Stimulated activated naive CD8-positive, alpha-beta T cell treated with anti-CD3 and anti-CD28 coated beads, Interleukin-15, amount 100 ng/mL, for 72 hours (primary cell): ENCODE measurements at places on chromosomes 7 and 10.

DNA sequence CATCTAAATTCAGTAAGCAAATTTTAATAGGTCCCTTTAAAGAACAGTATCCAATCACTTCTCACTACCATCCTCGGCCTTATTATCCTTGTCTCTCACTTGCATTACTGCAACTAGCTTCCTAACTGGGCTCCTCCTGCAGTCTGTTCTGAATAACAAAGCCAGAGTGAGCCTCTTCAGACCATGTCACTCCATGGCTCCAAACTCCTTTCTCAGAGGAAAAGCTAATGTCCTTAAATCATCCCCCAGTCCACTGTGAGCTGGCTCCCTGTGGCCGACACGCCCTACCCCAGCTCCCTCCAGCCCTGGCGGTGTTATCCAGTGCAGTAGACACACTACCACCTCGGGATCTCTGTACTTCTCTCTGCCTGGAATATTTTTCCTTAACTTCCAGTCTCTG lies 80.0 kb downstream of the EPC1 start:
- DNase-seq, result no peak

DNA sequence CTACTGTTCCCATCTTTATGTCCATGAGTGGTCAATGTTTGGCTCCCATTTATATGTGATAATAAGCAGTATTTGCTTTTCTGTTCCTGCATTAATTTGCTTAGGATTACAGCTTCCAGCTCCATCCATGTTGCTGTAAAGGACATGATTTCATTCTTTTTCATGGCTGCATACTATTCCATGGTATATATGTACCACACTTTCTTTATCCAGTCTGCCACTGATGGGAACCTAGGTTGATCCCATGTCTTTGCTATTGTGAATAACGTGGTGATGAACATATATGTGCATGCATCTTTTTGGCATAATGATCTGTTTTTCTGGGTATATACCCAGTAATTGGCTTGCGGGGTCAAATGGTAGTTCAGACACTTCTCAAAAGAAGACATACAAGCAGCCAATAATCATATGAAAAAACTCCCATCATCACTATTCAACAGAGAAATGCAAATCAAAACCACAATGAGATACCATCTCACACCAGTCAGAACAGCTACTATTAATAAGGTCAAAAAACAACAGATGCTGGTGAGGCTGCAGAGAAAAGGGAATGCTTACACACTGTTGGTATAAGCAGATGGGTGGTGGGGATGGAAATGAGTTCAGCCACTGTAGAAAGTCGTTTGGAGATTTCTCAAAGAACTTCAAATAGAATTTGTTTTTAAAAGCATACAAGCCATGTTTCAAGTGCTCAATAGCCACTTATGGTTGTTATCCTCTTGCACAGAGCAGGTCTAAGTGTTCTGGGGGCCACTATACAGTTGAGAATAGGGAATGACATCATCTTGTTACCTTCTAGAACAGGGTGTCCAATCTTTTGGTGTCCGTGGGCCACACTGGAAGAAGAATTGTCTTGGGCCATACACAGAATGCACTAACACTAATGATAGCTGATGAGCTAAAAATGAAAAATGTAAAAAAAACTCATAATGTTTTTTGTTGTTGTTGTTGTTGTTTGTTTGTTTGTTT lies 23.2 kb upstream of the SDK1 start:
- no peak for DNase-seq

DNA sequence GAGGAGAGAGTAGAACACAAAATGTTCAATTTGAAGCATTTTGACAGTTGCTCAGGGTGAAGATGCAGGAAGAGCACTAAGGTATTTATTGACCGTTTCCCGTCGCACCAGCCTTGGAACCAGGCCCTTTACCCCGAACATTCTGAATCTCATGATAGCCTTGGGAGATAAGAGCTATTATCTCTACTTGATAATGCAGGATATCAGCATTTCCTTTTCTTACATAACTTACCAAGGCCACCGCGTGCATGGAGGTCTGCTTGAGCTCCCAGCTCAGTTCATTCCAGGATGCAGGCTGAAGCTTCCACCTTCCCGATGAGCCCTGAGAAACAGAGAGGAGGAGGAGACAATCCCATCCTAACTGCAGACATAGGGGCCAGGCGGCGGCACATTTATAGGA lies 324.2 kb upstream of the COBL start:
- no peak for DNase-seq

- no peak for DNase-seq
These were observed 47.9 kb upstream of the NPFFR1 start for GRCh38 chr10:70331486-70332268.

- DNase-seq, result no peak
These were observed 14.3 kb downstream of the HKDC1 start for GRCh38 chr10:69234447-69234846.

DNA sequence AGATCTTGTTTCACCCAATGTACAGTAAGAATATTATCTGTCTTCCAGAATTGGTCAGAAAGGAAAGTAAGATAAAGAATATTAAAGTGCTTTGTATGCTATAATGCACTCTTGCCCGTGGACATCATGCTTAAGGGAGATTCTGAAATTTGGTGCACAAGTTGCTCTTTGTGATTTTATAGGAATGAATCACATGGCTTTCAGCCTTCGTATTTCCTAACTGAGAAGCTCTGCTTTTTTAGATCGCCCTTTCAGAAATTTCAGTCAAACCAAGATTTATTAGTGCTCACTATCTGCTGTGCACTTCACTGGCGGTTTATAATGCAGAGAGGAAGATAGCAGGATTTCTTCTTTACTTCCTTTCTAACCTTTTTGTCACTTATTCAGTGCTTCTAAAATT lies 1248.5 kb upstream of the LRRN3 start:
- DNase-seq, result no peak

GRCh38 chr10:25954851-25955250 lies 20.8 kb downstream of the MYO3A start:
- no peak for DNase-seq

- no peak for DNase-seq
These were observed 243.9 kb downstream of the ZMYND11 start for GRCh38 chr10:378930-379704.

DNA sequence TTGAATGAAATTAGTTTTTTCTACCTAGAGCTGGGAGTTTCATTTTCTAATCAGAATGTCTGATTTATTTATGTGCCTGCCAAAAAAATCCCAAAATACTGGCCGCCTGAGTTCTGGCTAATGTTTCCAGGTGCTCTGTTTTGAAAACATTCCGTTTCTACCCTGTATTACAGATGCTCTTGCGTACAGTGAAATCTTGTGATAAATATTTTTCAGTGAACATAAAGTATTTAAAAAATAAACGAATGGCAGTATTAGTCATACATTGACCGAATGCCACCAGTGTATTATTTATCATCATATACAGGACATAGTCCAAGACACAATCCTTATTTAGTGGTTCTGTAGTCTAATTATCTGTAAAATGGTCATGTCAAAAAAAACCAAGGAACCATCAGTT lies 102.8 kb downstream of the KAT6B start:
- no peak for DNase-seq

DNA sequence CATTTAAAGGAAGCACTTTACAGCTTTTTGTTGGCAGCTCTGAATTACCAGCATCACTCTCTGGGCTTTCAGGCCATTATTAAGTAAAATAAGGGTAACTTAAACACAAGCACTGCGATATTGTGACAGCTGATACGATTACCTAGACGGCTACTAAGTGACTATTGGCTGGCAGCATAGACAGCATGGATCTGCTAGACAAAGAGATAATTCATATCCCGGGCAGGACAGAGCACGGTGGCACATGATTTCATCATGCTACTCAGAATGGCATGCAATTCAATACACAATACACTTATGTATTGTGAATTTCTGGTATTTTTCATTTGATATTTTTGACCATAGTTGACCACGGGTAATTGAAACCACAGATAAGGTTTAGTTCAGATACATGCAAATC lies 522.0 kb upstream of the LRRN3 start:
- no peak for DNase-seq

GRCh38 chr7:87216701-87217508 lies 2.6 kb downstream of the TMEM243 start:
- peak; percentile 72 for DNase-seq

GRCh38 chr7:104772405-104773345 lies 241.3 kb upstream of the KMT2E start:
- no peak for DNase-seq
